ENCODE measurements at places on chromosomes 11 and 22.
A peak's percentile ranks its signal among the peaks of the same experiment; 100 is the strongest.

DNA sequence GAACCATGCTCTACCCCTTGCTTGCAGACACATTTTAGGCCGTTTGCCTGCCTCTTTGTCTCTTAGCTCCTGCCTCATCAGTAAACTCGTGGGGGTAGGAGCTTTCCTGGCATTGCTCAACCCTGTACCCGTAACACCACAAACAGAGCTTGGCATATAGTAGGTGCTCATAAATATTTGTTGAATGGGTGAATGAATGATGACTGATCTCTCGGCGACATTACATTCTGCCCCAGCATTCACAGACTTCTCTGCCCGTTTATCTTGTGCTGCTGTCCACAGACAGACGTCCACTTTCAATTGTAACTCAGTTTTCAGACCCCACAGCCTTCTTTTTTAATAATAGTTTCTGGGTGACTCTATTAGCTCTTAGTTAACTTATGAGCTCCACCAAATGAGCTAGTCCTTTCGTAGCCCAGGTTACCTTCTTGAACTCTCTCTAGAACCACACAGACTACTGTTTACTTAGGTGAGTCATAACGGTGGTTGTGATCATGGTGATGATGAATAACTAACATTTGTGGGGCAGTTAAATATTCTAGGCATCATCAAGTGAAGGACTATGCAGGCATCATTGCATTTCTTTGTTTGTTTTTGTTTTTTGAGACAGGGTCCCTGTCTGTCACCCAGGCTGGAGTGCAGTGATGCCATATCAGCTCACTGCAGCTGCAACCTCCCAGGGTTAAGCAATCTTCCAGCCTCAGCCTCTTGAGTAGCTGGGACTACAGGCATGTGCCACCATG is 188.4 kb downstream of the ADAMTS15 start:
- DNase-seq = no peak

- no peak for DNase-seq
Measured at GRCh38 chr11:79375818-79376550, 64.8 kb downstream of the TENM4 start.

GRCh38 chr11:10328314-10329098 is 23.6 kb downstream of the ADM start:
- DNase-seq = no peak

GRCh38 chr22:40757071-40757470 is 62.1 kb downstream of the SLC25A17 start:
- DNase-seq = peak; percentile 27

GRCh38 chr22:28899199-28899853 is 16.0 kb downstream of the ZNRF3 start:
- no peak for DNase-seq

GRCh38 chr11:78731027-78731426 is 156.4 kb upstream of the NARS2 start:
- DNase-seq = no peak

- DNase-seq = peak; percentile 37
Measured at GRCh38 chr22:23716811-23717801, 26.3 kb downstream of the RGL4 start.

Data from non-pigmented ciliary epithelial cell (primary cell).